ENCODE measurements at places on chromosomes 4 and X.

- no peak for DNase-seq
Observed at GRCh38 chr4:95224402-95224801, 324.4 kb downstream of the UNC5C start.

- no peak for DNase-seq
Observed at GRCh38 chrX:71214604-71215337, 8.3 kb upstream of the GJB1 start.

DNA sequence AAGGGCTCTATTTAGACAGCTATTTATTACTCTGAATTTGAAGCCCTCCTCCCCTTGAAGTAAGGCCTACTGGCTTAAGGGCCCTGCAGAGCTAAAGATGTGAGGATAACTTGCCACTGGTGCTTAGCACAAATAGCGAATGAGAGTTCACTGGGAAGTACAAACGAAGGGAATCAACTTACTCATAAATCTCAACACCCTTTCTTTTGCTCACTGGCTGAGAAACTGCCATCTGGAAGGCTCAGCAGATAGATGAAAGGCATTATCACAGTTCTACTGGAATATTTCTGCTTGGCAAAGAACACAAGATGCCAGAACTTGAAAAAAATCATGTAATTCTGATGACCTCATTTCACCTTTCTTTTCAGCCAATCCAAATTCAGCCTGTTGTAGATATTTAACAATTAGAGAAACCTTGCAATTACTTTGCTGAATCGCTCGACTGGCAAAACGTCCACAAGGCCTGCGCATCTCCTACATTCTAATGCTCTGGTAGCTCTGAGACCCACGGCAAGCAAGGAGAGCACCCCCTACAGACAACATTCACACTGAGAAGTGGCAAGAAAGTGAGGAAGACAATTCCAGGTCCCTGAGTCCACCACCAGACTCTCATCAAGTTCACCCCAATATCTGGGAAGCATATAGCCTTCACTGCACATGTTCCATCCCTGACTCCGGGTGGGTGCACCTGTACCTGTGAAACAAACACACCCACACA lies 27.5 kb downstream of the TSPAN5 start:
- DNase-seq = no peak

- no peak for DNase-seq
Observed at GRCh38 chr4:144465546-144465945, 180.4 kb upstream of the HHIP start.

- DNase-seq = peak; percentile 67
Observed at GRCh38 chrX:102345916-102346315, 93.9 kb downstream of the NXF2B start.

- peak; percentile 67 for DNase-seq
Observed at GRCh38 chr4:151409470-151410313, 716 bp downstream of the FHIP1A start.

DNA sequence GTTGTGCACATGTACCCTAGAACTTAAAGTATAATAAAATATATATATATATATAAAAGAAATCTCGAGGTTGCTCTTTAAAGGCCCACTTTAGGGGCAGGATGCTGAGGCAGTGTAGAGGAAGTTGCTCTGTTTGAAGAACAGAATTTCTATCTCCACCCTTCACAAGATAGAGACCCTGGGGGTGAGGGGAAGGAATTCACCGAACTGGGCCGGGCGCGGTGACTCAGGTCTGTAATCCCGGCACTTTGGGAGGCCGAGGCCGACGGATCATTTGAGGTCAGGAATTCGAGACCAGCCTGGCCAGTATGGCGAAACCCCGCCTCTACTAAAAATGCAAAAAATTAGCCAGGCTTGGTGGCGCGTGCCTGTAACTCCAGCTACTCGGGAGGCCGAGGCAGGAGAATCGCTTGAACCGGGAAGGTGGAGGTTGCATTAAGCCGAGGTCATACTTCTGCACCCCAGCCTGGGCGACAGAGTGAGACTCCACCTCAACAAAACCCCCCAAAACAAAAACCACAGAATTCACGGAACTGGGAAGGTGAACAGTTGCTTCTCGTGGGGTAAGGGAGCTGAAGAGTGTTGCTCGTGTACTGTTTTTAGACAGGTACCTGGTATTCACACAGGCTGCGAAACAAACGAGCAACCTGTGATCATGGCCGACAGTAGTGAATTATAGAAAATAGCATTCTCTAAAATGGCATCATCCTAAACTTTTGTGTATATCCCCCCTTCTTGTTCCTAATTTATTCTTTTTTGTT lies 6.2 kb downstream of the PLAC8 start:
- no peak for DNase-seq

DNA sequence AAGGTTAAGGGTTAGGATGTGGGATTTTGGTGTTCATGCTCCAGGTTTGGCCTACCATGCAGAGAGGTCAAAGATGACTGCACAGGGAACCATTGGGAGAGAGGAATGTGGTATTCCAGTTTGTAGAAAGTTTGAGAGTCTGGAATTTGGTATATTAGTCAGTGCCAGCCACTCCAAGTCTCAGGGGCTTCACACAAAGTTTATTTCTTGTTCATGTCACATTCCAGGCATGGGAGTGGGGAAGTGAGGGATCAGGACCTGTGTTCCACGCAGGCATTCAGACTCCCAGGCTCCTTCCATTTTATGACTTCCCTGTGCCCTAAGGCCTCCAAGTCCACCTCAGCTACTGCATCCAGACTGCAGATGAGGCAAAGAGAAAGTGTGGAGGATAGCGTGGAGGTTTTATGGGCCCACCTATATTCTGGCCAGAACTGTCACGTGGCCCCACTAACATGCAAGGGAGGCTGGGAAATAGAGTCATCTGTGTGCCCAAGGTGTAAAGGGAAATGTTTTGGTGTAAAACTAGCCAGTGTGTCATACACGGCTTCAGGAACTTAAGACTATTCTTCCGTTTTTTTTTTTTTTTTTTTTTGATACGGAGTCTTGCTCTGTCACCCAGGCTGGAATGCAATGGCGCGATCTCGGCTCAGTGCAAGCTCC lies 140.6 kb upstream of the SCML1 start:
- DNase-seq = no peak

GRCh38 chrX:65451663-65452062 lies 82.9 kb downstream of the LAS1L start:
- DNase-seq = no peak

- DNase-seq = no peak
Observed at GRCh38 chr4:150572704-150573504, 9.0 kb upstream of the MAB21L2 start.

Measured in tibial artery (tissue), 4 donors.